ENCODE measurements at places on chromosomes 6 and 20.
A peak's percentile ranks its signal among the peaks of the same experiment; 100 is the strongest.

DNA sequence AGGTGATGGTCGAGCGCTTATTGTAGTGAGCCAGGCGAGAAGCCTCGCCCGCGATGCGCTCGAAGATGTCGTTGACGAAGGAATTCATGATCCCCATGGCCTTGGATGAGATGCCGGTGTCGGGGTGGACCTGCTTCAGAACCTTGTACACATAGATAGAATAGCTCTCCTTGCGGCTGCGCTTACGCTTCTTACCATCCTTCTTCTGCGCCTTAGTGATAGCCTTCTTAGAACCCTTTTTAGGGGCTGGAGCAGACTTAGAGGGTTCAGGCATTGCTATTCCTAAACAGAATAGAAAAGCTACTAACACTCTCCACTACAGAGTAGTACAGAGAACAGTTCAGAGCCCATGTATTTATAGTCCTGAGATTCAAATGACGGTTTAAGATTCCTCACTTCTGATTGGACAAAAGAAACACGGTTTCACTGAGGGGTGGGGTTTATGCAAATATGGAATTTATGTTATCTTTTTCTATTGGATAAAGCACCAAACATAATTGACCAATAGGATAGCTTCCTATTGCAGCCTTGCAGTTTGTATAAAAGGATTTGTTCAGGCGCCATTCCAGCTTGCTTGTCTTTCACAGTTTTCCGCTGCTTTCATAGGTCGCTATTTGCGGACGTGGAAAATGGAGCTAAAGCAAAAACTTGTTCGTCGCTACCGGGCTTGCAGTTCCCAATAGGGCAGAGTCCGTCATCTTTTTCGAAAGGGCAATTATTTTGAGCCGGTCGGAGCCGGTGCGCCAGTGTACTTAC lies 43.7 kb upstream of the HFE start:
- peak; percentile 52 for DNase-seq

- DNase-seq: no peak
Measured at GRCh38 chr6:43405354-43405753, 22.0 kb upstream of the ABCC10 start.

DNA sequence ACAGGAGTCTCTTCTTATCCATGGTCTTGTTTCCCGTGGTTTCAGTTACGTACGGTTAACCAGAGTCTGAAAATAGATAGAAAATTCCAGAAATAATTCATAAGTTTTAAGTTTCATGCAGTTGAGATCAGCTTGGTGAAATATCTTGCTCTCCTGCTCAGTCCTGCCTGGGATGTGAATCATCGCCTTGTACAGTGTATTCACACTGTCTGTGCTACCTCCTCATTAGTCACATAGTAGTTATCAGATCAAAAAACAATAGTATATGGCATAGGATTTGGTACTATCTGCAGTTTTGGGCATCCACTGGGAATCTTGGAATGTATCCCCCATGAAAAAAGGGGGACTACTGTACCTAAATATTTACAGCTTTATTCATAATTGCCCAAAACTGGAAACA lies 22.7 kb upstream of the MOCS1 start:
- no peak for DNase-seq

DNA sequence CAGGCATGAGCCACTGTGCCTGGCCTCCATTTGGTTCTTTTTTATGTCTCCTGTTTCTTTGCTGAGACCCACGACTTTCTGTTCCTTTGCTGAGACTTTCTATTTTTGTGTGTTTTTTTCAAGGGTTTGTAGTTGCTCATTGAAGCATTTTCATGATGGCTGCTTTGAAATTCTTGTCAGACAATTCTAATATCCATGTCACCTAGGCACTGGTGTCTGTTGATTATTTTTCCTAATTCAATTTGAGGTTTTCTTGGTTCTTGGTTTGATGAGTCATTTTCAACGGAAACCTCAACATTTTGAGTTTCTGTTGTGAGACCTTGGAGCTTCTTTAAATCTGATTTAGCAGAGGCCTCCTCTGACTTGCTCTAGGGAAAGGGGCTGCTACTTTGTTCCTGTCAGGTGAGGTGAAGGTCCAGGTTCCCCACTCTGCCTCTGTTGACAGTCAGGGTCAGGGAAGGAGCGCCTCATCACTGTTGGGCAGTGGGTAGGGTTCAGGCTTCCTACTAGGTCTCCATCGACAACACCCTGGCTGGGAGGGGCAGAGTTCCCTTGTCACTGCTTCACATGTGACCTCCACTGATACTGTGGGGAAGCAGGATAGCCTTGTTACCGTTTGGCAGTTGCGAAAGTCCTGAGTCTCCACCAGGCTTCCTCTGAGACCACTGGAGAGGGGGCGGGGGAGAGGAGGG lies 67.2 kb upstream of the RNF24 start:
- DNase-seq: peak; percentile 44

GRCh38 chr6:44115866-44116265 lies 11.4 kb downstream of the MRPL14 start:
- no peak for DNase-seq

DNA sequence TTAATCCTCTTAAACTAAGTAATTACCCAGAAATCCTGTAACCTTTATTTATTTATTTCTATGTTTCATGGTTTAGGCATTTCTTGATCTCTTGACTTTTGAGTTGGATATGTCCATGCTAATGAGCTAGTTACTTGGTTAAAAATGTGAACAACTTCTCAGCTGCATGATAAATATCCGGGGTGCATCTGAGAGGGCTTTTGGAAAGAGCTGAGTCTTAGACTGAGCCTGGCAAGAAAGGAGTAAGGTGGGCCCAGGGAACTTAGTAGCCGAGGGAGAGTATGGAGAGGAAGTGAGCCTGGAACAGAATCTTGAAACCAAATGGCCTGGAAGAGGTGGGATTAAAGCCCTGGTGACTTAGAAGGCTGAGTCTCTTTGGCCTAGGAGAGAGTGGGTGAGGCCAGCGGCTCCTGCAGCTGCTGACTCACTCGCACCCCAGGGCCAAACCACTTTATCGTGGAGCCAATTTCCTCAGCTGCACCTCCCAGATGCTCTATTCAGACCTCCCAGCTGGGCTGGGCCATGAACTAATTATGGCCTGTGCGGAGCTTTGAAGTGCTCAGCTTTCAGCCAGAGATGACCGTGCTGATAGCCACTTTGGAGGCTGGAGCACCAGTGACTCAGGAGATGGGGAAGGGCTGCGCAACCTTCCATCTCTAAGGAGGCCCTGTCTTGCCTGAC lies 19.1 kb downstream of the TGM3 start:
- DNase-seq: peak; percentile 83

DNA sequence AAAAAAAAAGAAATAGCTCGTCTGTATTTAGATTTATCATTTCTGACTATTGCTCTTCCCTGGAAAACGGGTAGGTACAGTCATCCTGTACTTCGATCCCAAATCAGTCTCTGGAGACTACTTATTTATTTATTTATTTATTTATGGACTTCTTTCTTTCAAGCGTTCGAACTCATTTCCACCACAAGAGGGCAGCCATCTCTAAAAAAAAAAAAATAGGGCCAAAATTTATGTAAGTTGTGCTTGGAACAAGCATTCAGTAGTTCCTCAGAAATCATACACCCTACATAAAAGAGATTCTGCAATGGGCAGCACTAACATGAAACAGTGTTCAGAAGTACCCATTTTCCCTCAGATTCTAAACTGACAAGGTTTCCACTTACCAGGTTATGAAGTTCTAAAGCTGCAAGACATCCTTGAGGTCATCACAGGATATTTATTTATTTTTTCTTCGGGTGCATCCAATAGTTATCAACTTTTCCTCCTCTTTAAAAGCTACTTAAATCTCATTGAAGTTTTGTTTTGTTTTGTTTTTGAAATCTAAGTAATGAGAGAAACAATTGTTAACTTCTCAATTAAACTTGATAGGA lies 1.9 kb upstream of the BMP2 start:
- no peak for DNase-seq

GRCh38 chr6:169140986-169141495 lies 112.6 kb downstream of the THBS2 start:
- no peak for DNase-seq
